ENCODE measurements at places on chromosomes 3 and 15. TPM values are rescaled to one million over a fixed set of nuclear protein-coding genes. Genes with fewer than 3 reads are reported as not detected.

DNA sequence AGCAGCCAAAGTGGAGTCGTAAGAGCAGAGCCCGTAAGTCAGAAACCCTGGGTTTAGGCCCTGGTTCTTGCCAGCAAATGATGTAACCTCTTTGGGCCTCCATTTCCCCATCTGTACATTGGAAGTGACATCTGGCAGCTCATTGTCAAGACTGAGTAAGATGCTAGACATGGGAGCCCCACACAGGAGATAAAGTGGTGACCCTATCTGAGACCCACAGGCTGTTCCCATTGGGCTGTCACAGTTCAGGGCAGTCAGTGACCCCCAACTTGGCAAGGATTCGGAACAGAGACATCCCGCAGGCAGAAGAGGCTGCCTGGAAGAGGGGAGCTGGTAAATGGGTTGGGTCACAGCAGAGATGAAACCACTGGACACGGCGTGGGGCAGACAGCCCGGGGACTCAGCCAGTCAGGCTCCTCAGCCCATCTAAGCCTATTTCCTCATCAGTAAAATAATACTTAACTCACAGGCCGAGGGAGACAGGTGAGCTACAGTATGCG is 1.8 kb downstream of the CLN6 start:
- DNase-seq, result peak; percentile 25

- no peak for DNase-seq
Observed at GRCh38 chr3:26029321-26029720, 239.4 kb downstream of the OXSM start.

GRCh38 chr15:29045717-29046116 is 159.9 kb downstream of the APBA2 start:
- no peak for DNase-seq

GRCh38 chr3:157231071-157231470 is 71.1 kb upstream of the CCNL1 start:
- no peak for DNase-seq

DNA sequence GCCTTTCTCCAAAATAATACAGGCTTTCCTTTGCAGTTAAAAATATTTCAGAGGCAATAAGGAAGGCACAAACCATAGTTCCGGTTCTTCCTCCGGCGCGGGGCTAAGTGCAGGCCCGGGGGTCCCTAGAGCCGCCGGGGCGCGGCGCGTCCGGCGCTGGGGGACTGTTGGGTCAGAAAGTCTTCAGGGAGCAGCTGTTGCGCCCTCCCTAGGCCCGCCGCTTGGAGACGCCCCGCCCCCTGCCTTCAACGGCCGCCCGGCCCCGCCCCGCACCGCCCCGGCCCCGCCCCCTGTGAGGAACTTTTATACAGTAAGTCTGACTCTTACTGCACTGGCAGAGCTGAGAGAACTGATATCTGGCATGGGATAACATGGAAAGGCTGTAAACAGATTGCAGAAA is 283.1 kb upstream of the ARL6 start:
- no peak for DNase-seq

DNA sequence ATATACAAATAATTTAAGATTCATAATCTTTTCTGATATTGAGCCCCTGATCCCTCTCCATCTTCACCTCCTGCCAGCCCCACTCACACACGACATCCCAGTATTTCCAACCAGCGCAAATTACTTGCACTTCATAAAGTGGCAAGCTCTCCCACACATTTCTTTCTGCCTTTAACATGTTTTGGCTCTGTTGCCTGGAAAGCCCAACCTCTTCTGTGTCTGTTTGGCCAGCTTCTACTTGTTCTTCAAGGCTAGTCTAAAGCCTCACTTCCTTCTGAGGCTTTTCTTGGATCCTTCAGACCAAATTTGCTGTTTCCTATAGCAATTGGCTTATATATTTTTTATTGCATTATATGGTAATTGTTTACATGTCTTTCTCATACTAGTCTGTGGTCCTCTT is 5.1 kb upstream of the TM6SF1 start:
- no peak for DNase-seq

- no peak for DNase-seq
Observed at GRCh38 chr15:68244235-68244634, 14.7 kb upstream of the CLN6 start.

CCDC54 gene
- total RNA-seq, result not detected

- DNase-seq, result no peak
Observed at GRCh38 chr3:10383850-10384248, 62.9 kb upstream of the SEC13 start.

CIAO2A gene
- total RNA-seq, result 63.7 TPM

GRCh38 chr15:63572749-63573464 is 24.3 kb upstream of the FBXL22 start:
- no peak for DNase-seq

ROBO2 gene
- total RNA-seq, result 0.09 TPM

GRCh38 chr3:177131927-177132636 is 65.2 kb downstream of the TBL1XR1 start:
- no peak for DNase-seq

- DNase-seq, result no peak
Observed at GRCh38 chr3:137962251-137962650, 47.7 kb upstream of the CLDN18 start.

MGLL gene
- total RNA-seq, result 7.8 TPM

- no peak for DNase-seq
Observed at GRCh38 chr3:15099364-15100098, 583 bp upstream of the RBSN start.

GRCh38 chr3:63478990-63479660 is 173.3 kb upstream of the SNTN start:
- no peak for DNase-seq

- no peak for DNase-seq
Observed at GRCh38 chr3:3545360-3545759, 253.9 kb upstream of the LRRN1 start.

PLA1A gene
- total RNA-seq, result 0.75 TPM

- no peak for DNase-seq
Observed at GRCh38 chr3:122577409-122578031, at the start of gene PARP15. PARP15 (plus strand) TSS chr3:122577650; CDS start chr3:122577668, 18 bp downstream.

DNA sequence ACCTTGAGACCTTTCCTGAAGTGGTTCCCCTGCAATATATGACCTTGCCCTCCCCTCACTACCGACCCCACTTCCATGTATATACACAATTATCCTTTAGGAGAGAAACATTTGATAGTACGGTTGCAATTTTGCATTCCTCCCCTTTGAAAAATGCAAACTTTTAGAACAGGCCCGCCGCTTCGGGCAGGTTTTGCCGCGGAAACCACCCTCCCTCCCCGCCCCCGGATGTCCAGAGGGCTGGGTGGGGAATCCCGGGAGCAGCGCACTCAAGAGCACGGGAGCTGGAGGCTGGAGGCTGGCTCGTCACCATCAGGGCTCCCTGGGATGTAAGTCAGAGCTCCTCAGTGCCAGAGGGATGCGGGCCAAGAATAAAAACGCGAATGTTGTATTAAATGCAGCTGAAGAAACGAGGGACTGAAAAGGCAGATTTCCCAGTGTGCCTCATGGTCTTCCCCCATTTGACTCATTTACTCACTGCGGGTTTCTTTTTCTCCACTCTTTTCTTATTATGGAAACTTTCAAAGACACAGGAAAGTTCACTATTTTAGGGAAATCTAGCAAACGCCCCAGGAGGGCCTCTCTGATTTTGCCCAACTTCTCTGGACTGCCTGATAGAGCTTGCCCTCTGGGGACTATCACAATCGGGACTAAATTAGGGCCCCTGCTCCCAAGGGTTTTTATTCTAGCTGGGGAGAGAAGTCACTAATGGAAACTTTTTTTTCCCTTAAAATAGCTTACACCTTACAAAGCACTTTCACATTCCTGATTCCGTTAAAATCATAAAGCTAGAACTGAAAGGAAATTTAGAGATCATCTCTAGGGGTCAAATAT is 2.9 kb upstream of the USP3 start:
- peak; percentile 52 for DNase-seq

DNA sequence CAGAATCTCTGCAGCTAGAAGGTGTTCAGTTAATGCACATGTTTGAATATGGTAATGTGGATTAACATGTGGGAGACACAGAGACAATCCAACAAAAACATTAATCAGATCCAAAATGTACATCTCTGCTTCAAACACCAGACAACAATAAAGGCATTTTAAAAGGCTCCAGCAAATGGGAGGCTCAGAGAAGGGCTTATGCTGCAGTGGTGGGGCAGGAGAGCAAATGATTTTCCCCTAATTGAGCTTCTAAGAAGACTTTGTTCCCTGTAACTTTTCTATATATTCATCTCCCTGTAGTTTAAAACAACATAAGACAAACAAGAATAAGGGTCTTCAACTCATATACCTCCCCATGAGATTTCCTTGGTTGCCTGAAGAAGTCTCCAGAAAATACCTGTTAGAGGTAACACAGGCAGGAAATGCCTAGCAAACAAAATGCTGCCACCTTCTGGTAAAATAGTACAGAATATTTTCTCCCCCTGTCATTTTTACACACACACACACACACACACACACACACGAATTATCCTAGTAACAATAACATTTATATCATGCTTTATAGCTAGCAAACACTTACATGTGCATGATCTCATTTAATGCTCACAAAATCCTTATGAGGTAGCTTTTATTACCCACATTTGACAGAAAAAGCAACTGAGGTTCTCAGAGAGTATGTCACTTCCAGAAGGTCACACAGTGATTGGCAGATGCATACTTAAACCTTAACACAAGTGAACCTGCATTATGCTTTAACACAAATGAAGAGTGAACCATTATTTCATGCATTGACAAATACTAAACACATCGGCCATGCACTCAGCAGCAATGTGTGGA is 123.4 kb upstream of the MB21D2 start:
- DNase-seq, result peak; percentile 63

DNA sequence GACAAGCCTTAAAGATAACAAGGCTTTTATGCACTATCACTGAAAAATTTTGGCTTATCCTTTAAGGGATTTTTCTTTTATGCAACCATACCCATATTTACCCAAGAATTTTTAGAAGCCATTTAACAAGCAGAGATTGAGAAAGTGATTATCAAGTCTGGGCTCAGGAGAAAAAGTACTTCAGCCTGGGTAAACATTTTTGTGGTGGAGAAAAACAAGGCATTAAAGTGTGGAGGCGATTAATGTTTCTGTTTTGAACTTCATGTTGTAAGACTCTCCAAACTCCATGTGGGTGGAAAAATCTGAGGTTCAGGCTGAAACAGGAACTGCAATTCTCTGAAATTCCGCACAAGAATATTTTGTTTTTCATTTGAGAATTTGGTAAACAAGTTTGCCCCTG is 260.4 kb upstream of the KCNMB2 start:
- DNase-seq, result no peak

CYP1A1 gene
- total RNA-seq, result 73.8 TPM

GRCh38 chr3:111737047-111737705 is 121.9 kb upstream of the PHLDB2 start:
- no peak for DNase-seq

- no peak for DNase-seq
Observed at GRCh38 chr3:52446042-52446441, 1.1 kb upstream of the SEMA3G start.

GRCh38 chr3:113227146-113227545 is 15.8 kb downstream of the BOC start:
- DNase-seq, result no peak

DNA sequence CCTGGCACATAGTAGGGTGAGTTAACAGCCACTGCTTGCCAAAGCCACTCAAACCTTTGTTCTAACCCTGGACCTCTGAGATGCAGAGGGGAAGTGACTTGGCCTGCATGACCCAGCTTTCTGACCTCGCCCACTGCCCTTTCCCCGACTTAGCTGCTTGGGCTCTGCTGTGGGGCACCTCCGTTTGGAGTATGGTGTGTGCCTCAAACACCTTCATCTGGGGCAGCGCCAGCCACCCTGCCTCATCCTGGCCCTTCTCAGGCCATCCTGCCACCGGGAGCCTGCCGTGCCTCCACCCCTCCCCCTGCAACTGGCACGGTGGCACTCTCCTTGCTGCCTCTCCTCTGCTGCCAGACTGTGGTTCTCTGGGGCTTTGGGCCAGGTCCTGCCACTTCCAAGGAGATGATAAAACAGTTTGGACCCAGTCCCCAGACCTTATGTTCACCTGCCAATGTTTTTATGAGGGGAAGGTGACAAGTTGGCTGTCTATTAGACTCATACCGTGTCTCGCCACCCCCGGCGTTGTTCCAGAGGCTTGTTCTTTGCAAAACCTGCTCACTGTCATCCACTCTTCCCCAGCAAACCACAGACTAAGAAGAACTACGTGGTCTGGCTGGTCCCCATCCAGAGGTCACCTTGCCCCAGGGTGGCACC is 32.2 kb downstream of the SLC6A6 start:
- no peak for DNase-seq

DNA sequence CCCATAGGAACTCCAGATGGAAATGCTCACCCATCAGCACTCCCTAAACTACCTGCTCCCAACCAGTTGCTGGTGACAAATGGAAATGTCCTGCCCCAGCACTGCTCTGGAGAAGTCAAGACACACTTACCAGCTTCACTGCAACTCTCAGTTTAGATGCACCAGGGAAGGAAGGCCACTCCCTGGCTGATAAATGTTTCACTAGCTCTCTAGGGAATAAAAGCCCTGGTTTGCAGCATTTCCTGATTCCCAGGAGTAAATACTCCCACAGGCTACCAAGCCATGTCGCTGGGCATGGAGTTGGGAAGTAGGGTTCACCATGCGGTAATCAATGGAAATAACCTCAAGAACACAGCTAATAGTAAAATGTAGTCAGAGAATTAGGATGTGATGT is 112.0 kb upstream of the NEO1 start:
- DNase-seq, result no peak

DNA sequence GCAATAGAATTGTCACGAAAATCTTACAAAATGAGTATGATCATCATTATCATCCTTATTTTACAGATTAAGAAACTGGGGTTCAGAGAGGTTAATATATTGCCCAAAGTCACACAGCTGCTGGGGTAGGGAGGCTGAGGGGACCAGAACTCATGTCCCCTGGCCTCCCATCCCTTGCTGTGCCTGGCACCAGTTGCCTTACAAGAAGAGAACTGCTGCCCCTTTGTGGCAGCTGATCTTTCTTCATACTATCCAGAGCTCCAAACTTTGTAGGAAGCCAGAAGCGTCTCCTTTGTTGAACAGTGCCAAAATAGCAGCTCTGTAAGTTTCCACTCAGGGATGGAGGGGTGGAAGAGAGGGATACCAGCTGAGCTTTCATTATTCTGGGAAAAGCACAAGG is 236.8 kb upstream of the TBC1D5 start:
- peak; percentile 11 for DNase-seq

- no peak for DNase-seq
Observed at GRCh38 chr15:32657941-32658340, 16.4 kb downstream of the SCG5 start.

- DNase-seq, result no peak
Observed at GRCh38 chr3:85935171-85935570, 976.4 kb downstream of the CADM2 start.

- no peak for DNase-seq
Observed at GRCh38 chr15:39433376-39433775, 147.5 kb upstream of the THBS1 start.

VWA5B2 gene
- total RNA-seq, result 1.6 TPM

DNA sequence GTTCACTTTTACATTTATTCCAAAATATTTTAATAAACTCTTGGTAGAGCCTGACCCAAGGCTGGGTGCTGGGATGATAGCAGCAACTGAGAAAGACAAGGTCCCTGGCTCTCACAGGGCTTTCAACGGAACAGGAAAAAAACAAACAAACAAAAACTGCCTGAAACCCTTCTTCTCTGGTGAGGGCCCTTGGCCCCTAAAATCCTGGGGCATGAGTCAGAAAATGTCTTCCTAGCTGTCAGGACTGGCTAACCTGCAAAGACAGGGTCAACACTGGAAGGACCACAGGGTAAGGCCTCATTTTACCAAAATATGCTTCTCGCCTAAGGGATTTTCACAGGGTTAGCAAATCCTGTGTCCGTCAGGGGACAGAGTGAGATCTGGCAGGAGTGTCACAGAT is 45.7 kb upstream of the WNT5A start:
- no peak for DNase-seq

- DNase-seq, result no peak
Observed at GRCh38 chr3:38343797-38344594, 2.6 kb upstream of the XYLB start.

CFAP100 gene
- not detected for total RNA-seq

KBTBD13 gene
- not detected for total RNA-seq
